ENCODE measurements at places on chromosomes 4 and X. TPM values are rescaled to one million over a fixed set of nuclear protein-coding genes. Genes with fewer than 3 reads are reported as not detected.

- no peak for DNase-seq
These were observed 910 bp downstream of the HPGDS start for GRCh38 chr4:94341481-94342370.

GRCh38 chr4:170497112-170497511 is 407.4 kb upstream of the AADAT start:
- DNase-seq: peak; percentile 9

Gene KLF8
- total RNA-seq: 11.5 TPM

Gene GAB3
- total RNA-seq: 0.50 TPM

Gene FGA
- total RNA-seq: not detected

- no peak for DNase-seq
These were observed 8.2 kb downstream of the ZCCHC4 start for GRCh38 chr4:25320773-25321172.

GRCh38 chr4:57504797-57505530 is 394.8 kb upstream of the IGFBP7 start:
- DNase-seq: no peak

- DNase-seq: peak; percentile 82
These were observed 10.1 kb upstream of the FGG start for GRCh38 chr4:154622598-154622997.

- no peak for DNase-seq
These were observed 82.2 kb downstream of the SLC9A7 start for GRCh38 chrX:46676399-46677356.

Gene GAGE12E
- total RNA-seq: not detected

DNA sequence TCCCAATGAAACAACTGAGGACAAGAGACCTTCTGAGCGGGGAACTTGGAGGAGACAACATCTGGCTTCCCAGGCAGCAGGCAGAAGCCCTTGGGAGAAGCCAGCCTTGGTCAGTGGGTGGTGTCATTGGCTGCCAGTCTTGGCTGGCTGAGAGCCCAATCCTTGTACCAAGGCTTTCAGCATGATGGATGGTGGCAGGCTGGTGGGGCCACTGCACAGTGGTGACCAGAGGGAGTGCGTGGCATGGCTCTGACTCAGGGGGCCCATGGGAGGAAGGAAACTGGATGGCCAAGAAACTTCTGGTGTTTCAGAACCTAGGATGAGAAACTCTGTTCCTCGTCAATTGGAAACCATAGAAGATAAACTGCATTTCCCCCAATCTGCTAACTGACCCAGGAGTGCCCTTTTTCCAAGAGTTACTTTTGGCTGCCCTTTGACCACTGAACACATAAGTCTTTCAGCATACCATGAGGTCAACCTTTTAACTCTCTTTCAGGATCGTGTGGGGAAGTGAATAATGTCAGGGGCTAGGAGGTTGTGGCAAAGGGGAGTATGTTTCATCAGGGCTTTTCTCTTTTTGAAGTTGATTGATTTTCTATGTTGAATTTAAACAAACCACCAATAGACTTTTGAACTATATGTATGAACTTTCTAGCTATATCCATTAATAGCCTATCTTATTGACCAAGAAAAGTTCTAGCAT is 60.9 kb downstream of the SOWAHB start:
- DNase-seq: no peak

DNA sequence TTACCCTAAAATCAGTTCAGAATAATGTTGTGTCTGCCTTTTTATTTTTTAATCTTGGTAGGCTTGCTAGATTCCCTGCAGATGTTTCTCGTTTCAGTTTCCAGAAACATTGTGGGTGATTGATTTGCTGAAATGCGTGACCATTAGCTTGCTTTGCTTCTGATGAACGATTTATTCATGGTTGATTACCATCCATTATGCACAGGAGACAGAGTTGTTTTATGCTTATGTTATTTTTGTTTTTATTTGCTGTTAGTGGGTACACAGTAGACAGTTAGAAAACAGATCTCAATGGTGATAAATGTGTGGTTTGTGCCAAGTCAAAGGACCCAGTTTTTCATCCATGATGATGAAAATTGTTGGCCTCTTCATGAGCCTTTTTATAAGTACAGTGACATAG is 455.6 kb upstream of the BOD1L1 start:
- DNase-seq: no peak

GRCh38 chr4:79611026-79611425 is 203.0 kb upstream of the GK2 start:
- no peak for DNase-seq

- DNase-seq: no peak
These were observed 32.0 kb upstream of the MTMR8 start for GRCh38 chrX:64427281-64427680.

GRCh38 chrX:9390121-9390520 is 74.7 kb upstream of the TBL1X start:
- no peak for DNase-seq

DNA sequence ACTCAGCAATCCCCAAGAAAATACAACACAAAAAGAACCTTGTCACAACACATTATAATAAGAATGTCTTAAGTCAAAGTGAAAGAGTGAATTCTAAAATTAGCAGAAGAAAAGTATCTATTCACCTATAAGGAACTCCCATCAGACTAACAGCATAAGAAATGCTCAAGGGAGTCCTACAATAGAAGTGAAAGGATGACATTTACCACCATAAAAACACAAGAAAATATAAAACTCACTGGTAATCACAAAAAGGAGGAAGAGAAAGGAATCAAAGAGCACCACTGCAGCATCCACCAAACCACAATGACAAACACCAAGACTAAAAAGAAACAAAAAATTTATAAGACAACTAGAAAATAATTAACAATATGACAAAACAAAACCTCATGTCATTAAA is 257.0 kb upstream of the AGTR2 start:
- no peak for DNase-seq

DNA sequence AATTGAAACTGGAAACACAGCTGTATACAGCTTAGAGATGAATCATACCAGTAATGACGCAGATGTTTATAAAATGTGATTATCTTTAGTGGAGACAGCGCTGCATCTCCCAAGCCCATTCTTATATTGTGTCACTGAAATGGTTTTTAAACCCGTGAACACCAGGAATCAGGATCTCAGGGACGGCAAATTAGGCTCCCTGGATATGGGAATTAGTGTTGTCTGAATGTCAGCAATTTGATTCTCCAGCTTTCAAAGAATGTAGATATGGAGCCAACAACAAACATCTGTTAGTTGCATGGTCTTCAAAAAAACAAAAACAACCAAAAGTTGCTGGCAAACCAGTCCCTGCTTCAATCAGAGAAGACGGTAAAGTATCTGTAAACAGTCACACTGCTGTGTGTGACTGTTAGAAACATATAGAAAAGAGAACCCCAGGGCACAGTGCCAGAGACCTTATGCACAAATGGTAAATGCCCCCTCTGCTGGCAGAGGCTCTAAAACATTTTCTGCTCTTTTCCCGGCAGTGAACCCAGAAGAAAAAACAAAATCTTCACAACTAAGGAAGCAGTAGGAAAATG is 351.9 kb upstream of the FTHL17 start:
- peak; percentile 47 for DNase-seq

Gene ABCB7
- 64.2 TPM for total RNA-seq

Gene MAGEB4
- not detected for total RNA-seq

GRCh38 chr4:109827672-109828071 is at the start of gene RRH:
Gene RRH, plus strand, starts transcription at chr4:109827972. Its CDS starts 56 bp downstream, at chr4:109828028.
- no peak for DNase-seq
